ENCODE measurements at places on chromosomes 16 and 17.
A peak's percentile ranks its signal among the peaks of the same experiment; 100 is the strongest.

DNA sequence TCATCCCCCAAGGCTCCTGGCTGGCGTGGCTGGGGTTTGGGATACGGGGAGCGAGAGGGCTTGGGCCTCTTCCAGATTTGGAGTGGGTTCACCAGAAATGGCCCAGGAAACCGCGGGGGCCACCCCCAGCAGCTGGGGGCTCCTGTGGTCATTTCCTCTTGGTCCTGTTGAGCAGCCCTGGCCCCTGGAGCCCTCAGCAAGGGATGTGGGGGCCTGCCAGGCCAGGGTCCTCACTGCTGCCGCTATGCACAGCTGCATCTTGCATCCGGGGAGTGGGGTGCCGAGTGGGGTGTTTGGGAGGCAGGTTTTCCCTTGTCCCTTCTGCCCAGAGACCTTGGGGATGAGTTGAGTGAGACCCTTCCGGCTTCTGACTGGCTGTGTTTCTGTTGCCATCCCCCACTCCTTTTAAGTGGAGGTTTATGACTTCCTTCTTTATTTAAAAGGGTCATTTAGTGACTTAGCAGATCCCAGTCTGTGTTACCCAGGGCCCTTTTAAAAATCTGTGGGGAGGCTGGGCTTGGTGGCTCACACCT, 319.8 kb downstream of the SEC14L1 start:
- DNase-seq: no peak

- no peak for DNase-seq
These were observed 21.7 kb downstream of the MSI2 start for GRCh38 chr17:57277923-57278604.

DNA sequence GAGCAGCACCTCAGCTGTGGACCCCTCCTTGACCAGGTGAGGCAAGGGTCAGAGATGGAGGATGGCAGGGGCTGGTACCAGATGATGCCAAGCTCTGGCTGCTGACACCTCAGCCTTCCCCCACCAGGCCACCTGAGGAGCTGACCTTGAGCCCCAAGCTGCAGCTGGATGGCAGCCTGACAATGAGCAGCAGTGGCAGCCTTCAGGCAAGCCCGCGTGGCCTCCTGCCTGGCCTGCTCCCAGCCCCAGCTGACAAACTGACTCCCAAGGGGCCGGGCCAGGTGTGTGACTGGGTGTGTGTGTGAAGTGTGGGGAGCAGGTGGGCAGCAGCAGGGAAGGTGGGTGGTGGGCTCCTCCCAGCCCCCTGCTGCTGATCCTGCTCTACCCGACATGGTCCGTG, 4.7 kb upstream of the NRN1L start:
- DNase-seq: no peak

DNA sequence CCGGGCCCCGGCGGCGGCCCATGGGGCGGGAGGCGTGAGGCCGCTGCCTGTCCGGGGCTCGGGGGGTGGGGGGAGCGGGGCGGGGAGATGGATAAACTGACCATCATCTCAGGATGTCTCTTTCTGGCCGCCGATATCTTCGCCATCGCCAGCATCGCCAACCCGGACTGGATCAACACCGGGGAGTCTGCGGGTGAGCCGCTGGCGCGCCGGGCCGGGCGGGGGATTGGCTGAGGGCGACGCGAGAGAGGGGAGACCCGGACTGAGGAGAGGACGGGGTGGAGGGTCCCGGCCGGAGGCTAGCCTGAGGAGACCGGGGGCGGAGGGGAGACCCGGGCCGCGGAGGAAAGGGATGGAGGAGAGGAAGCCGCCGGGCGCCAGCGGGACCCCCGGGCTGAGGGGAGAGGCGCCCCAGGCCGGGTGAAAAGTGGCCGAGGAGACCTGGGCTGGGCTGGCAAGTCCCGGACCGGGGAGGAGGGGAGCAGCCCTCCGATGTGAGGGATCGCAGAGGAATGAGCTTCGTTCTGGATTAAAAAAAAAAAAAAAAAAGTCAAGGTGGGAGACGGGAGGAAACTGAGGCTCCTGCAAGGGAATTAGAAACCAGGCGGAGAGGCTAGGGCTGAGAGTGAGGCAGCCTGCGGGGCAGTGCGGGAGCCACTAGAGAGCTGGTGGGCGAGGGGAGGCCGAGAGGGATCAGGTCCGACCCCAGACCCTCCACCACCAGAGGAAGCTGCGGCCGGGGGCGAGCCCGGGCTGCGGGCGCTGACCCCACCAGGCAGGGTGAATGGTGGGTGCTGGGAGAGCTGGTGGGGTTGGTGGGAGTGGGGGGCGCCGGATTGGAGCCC, 526 bp downstream of the MOSMO start:
- DNase-seq: no peak

DNA sequence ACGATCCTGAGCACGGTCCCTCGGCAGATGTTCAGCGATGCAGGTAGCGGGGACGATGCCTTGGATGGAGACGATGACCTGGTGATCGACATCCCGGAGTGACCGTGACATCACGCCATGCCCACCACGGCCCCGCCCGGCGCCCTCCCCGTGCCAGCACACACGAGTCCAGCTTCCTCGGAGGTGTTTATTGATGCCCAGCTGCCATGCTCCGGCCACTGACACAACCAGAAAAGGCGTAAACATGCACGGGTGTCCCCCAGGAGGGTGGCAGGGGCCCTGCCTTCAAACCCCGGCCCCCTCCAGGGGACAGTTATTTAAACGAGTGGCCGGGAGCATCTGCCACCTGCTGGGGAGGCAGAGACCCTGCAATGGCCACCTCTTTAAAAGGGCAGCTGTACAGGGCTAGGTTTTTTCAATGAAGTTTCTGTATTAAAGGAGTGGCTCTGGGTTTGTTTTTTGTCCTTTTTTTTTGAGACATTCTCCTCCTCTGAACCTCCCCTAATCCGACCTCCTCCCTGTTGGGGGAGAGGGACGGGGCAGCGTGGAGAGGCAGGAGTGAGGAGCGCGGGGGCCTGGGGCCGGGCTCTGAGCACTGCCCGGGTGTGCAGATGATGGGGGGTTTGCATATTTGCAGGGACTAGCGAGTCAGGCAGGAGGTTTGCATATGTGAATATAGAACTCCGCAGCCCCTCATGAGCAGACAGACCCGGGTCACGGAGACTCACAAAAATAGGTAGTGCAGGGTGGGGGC, 5.3 kb downstream of the DOC2A start:
- DNase-seq: peak; percentile 26

DNA sequence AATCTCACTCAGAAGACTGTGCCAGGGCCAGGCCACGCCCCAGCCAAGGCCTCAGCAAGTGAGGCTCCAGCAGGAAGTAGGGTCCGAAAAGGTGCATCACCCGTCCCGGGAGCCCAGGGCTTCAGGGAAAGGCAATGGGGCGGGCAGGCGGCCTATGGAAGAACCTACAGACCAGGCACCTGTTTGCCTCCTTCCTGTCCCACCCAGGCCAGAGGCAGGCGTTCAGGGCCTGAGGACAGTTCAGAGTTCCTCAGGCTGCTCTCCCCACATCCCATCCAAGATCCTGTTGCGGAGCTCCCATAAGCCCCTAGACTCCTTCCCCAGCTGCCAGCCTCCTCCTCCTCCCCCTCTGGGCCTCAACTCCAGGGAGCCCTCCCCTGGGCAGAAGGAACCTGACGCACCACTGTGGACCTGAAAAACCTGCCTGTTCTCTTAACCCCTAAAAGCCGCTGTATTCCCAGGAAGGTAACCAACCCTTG, 2.3 kb downstream of the CLUH start:
- DNase-seq: no peak

GRCh38 chr16:89583895-89584644, 8.5 kb downstream of the CPNE7 start:
- no peak for DNase-seq

Measured in activated T-cell treated with anti-CD3 and anti-CD28 coated beads for 1 hour (primary cell).